ENCODE measurements at places on chromosomes 7 and 10.

DNA sequence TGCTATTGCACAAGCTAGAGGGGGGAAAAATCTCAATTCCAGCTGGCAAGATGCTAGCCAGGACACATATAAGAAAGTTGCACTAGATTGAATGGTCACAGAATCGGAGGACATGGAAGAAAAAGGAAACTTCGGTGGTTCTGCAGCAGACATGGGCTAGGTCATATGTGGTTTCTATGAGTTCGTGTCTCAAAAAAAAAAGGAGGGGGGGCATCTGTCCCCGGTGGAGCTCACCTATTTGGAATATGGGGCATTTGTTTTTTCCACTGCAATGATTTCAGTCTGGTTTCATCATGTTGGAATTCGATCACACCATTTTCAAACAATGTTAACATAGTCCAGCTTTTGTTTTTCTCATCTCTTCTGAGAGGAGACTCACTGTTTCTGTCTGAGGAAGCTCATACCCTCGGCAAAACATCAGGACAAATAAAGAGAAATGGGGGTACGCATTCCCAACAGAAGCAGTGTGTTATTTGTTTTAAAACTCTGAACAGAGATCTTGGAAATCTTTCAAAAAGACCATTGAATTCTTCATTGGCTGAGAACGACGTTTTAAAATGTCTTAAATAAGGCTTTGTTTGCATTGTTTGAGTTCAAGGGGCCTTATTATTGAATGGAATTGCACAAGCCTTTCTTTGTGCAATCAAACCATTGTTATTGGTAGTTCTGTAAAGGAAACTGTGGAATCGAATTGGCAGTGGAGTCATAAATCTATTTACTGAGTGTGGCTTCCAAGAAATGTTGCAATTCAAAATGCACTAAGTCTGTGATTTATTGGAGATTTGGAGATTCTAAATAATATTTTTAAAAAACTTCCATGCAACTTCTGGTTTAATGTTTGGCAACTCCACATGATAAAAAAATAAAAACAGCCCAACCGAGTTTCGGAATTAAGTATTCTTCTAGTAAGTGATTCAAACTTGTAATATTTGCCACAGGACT is 173.2 kb downstream of the RTKN2 start:
- DNase-seq, result peak; percentile 83

DNA sequence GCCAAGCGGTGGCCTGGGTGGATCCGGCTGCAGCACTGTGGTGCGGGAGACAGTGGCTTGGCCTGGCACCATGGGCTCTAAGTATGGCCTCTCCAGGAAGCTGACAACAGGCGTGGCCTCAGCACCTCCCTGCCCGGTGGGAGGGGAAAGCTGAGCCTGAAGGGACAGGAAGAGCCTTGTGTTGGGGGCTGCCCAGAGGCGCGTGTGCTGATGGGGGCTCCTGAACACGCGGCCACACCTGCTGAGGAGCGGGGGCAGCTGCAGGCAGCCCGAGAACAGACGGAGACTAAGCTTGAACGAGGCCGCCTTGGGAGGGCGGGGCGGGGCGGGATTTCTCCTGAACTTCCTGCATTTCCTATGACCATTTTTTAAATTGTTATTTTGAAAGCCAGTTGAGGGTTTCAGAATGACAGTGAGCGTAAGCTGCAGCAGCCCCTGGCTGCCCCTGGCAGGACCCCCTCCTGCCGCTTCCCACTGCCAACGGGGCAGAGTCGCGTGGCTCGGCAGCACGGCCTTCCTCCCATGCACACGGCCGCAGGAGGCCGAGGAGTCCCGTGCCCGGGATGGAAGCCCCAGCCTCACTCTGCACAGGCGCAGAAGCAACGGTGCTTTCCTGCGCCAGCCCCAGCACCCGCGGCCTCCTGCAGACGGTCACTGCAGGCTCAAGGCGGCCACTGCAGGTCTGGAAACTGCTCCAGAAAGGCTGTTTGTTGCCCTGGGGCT is 43.2 kb downstream of the DPYSL4 start:
- no peak for DNase-seq

- no peak for DNase-seq
Observed at GRCh38 chr7:33286501-33286900, 157.1 kb downstream of the BBS9 start.

- no peak for DNase-seq
Observed at GRCh38 chr7:153382641-153383101, 623.1 kb downstream of the ACTR3B start.

DNA sequence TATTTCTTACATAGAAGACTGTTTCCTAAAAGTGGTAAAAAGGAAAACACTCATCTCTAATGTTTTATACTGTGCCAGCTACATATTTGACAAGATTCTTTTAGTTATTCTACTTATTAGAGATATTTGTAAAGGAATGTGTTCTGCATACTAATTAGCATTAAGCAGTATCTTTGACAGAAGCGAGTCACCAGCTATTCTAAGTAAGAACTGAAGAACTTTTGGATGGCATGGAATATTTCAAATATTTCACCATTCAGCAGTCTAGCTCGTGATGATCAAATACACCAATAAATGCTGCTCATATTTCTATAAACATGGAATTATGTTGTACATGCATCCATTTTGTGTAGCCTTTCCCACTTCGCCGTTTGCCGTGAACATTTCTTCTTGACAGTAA is 241.6 kb upstream of the TCF7L2 start:
- no peak for DNase-seq

- no peak for DNase-seq
Observed at GRCh38 chr7:158725506-158725800, 20.8 kb upstream of the NCAPG2 start.

DNA sequence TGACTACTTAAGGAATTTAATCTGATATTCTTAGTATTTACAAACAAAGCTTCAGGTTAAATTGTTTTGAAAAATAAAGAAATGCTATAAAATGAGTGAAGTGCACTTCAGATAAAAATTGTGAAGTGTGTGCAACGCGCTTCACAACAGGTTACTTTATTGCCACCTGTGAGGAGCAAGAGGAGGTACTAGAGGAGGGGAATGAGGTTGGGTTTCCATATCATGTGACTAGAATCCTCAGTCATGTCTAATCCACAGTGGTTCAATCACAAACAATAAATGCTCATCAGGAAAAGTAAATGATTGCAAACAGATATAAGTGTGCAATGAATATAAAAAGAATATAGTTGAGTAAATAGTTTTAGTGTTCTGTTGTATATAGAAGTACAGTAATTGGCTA is 34.5 kb upstream of the CD36 start:
- DNase-seq, result no peak

GRCh38 chr7:130429019-130429418 is 11.8 kb downstream of the CEP41 start:
- no peak for DNase-seq

- no peak for DNase-seq
Observed at GRCh38 chr7:108308276-108308675, 148.0 kb downstream of the NRCAM start.

- peak; percentile 59 for DNase-seq
Observed at GRCh38 chr7:108294595-108294994, 161.6 kb downstream of the NRCAM start.

DNA sequence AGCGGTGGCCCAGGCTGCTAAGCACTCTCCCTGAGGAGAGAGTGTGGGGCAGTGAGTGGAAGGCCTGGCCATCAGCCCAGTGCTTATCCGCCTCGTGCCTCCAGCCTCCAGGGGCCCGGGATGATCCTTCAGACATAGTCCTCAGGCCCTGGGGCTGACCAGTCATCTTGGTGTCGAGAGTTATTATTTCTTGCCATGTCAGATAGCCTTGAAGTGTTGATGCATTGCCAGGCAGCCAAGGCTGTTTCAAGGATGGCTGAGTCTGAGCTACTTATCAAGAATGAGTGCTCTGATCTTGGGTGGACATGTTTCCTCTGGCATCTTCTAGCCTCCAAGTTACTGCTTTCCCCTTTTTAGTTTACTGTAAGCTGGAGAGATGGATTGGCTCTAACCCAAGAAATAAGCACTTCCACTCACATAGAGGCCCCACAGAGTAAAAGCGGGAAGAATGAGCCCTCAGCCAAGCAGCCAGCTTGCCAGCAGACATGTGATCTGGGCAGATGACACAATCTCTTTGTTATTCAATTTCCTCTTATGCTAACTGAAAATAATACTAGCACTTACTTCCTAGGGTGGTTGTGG is 136.5 kb upstream of the NAMPT start:
- peak; percentile 91 for DNase-seq

DNA sequence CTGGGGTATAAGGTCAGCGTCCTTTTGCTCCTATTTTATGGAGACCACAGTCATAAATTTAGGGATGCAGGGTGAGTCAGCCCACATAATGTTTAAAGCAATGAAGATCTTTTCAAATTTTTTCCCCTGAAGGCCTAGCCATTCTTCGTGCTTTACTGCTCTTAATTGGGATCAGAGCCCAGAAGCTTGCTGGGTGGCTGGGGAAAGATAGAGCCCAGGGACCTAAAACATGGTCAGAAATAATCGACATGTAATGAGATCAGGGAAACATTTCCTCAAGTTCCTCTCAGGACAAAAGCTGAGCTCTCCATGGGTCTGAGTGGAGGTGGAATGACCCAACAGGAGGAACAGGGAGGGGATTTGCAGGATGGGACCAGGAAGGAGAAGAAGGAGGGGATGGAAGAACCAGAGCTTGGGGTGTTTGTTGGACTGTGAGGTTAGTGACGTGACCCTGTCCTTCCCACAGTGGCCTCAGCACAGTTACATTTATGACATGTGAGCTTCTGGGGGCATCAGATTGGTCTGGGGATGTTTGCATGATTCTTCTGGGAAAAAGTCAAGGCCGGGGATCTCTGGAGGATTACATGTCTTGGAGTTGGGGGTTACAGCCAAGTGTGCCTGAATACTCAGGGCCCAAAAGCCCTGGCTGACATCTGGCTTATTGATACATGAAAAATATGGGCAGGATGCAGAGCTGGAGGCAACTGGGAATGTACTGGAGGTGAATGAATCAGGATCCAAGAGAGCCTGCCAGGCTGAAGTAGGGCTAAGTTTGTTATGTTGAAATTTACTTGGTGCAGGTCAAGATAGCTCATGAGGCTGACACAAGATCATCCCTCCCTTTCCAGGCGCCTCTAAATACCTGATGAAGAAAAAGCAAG is 477.9 kb downstream of the RPS24 start:
- no peak for DNase-seq

DNA sequence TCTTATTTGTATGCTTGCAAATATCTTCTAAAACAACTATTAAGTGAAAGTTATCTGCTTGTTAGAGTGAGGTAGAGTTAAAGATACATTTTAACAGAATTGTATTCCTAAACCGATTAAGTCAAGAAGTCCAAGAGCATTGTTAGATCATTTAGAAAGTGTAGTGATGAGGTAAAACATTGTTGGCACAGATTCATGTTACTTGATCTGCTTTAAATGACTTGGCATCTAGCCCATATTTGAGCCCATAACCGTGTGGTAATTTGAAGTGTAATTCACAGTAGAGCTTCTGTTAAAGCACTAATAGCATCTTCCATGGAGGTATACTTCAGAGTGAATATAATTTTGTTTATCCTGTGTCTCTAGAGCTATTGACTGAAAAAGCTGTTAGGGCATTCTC is 62.1 kb downstream of the PTEN start:
- DNase-seq, result peak; percentile 83

- DNase-seq, result no peak
Observed at GRCh38 chr10:132273304-132273944, 34.3 kb downstream of the STK32C start.

- DNase-seq, result no peak
Observed at GRCh38 chr10:117240621-117241529, at the start of gene SLC18A2. TSS of gene SLC18A2 (plus strand) at chr10:117241114. CDS start at chr10:117241694, 580 bp downstream.

DNA sequence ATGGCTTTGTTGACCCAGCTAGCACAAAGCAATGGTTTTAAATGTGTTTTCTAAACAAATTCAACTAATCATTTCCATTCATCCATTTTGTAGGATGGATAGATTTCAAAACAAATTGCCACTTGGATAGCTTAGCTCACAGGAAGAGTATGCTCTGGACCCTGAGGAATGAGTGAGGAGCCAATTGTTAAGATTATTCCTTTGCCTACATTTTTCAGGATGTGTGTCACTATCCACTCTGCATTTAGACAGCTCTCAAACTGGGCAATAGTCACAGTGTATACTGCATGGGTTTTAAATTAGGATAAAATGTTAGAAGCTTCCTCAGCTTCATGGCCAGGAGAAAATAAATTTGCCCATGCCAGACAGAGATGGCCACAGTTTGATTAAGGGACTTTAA is 605.6 kb upstream of the TEX47 start:
- no peak for DNase-seq

DNA sequence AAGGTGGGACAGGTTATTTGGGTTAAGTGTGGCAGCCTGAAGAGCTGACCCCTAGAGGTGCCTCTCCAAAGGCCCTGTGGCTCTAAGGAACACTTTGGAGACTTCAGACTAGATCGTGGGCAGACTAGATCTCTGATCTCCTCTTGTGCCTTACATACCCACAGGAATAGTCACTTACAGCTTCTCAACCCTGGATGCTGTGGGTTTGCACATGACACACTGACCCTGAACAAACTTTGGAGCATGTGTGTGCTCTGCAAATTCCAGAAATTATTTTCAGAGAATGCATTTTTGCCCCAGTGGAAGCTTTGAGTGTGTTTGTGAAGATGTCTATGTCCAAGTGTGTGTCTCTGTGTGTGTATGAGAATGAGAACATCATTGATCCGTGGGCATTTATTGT is 119.6 kb downstream of the EMX2 start:
- no peak for DNase-seq

GRCh38 chr7:93337052-93337451 is 104.9 kb downstream of the VPS50 start:
- DNase-seq, result no peak

DNA sequence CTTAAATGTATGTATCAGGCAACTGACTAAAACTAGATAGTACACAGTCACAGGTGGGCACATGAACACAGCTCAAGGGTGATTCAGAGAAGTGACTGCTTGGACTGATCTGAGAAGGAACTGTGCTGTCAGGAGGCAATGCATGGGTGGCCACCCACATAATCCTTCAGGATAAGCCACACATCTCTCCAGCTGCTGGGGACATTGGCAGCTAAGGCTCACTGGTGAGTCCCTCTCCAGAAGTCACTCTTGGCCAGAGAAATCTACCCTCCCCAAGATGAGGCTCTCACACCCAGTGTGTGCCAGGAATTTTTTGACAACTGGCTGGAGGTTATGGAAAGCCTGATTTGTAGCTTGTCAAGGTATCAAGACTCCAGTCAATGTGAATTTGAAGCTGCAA is 302.4 kb upstream of the NEBL start:
- no peak for DNase-seq

DNA sequence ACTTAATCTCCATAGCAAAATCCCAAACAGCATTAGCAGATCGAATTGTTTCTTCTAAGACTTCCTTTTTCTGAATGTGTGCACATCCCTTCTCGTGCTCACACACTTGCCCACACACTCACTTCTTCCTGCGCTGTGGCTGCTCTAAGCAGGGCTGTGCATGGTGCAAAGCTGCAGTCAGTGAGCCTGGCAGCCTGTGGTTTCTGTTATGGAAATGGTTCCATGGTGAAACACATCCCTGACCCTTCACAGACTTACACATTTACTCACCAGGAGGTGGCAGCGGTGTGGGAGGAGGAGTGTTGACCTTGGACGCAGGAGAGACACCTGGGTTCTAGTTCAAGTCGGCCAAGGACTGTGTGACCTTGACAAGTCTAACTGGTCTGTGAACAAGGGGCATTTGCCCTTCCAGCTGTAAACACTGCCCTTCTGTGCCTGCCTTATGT is 24.9 kb downstream of the MTURN start:
- no peak for DNase-seq
